ENCODE measurements at places on chromosomes 11 and 22.

- DNase-seq: peak; percentile 34
Observed at GRCh38 chr22:44337678-44338004, 24.9 kb upstream of the SHISAL1 start.

DNA sequence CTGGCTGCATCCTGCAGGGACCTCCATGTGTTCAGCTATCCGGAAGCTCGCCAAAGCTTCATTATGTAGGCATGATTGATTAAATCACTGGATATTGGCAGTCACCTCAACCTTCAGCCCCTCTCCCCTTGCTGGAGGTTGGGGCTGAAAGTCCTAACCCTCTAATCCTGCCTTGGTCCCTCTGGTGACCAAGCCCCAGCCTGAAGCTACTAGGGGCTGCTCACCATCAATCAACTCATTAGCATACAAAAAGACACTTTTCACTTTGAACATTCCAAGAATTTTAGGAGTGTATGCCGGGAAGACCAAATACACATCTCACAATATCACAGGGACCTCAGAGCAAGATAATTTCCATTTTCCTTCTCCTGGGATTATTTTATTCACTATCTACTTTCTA is 38.8 kb upstream of the TPBGL start:
- no peak for DNase-seq

DNA sequence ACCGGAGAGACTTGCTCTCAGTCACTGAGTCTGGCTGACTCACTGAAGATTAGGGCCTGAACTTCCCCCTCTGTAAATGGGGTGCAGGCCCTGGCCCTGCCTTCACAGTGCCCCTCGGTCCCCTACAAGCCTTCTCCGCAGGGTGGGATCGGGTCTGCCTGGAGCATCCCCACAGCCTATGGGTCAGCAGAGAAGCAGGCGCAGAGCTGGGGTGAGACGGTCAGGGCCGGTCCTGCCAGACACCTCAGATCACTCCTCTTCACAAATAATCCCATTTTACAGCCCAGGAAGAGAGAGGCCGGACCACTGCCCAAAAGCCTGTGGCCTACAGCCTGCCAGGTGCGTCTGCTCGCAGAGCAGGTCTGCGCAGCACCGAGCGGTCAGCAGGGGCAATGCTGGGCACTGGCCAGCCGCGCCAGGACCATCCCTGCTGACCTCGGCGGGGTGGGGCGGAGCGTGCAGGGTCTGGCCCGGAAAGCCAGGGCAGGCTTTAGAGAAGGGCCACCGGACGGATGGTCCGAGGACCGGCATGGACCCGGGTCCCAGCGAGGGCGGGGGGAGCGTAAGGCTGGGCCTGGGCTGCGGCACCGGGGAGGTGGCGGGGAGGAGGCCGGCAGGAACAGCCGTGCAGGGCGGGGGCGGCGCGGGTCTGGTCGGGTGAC is 522 bp upstream of the SEPTIN5 start:
- DNase-seq: no peak

DNA sequence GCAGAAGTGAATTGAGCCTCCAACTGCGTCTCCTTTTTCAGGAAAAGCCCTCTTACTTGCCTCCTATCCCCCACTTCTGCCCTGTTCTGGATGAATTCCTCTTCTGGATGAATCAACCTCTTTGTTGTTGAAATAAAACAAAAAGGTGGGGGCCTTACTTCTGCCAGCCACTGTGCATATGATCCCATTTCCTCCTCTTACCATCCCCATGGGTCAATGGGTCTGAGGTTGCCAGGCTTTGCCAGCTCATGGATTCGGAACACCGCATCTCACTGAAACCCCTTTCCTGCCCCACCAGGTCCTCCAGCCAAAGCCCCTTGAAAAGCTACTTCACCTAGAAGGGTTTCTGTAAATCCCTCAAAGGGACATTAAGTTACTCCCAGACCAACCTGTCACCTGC is 3.7 kb upstream of the CHST1 start:
- no peak for DNase-seq

DNA sequence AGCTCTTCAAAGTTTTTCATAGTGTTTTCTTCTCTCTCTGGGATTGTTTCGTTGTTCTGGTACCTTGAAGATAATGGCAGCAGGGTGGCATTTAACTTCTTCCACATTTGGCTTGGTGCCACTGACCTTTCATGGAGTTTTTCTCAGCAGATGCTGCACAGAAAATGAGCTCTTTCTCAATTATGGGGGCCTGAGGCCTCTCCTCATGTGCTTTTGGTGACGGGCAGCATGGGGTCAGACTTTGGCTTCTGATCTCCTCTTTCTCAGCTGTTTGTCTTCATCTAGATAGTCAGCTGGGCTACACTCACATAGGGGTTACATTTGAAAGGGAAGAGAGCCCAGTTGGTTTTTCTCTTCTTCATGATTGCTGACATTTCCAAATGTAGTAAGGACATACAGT is 76.3 kb downstream of the FAT3 start:
- no peak for DNase-seq
